ENCODE measurements at places on chromosomes 16 and 17.

DNA sequence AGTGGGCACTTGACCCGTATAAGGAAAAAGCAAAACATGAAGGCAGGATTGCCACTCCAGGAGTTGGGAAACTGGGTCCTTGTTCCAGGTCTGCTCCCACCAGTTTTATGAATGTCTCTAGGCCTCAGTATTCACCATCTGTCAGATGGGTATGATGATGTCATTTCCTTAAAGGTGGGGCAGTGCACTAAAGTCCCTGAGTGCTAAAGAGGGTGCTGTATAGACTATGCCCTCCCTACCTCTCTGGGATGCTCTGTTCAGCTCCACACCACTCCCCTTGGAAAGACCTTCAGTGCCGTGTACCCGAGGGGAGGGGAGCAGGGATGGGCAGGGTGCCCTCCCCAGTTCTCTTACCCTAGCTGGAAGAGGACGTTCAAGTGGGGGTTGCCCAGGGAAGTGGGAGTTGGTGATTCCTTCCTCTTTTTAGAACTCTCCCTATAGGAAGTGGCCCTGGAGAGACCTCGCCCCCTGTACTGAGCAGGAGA, 2.2 kb downstream of the LASP1 start:
- DNase-seq: no peak

DNA sequence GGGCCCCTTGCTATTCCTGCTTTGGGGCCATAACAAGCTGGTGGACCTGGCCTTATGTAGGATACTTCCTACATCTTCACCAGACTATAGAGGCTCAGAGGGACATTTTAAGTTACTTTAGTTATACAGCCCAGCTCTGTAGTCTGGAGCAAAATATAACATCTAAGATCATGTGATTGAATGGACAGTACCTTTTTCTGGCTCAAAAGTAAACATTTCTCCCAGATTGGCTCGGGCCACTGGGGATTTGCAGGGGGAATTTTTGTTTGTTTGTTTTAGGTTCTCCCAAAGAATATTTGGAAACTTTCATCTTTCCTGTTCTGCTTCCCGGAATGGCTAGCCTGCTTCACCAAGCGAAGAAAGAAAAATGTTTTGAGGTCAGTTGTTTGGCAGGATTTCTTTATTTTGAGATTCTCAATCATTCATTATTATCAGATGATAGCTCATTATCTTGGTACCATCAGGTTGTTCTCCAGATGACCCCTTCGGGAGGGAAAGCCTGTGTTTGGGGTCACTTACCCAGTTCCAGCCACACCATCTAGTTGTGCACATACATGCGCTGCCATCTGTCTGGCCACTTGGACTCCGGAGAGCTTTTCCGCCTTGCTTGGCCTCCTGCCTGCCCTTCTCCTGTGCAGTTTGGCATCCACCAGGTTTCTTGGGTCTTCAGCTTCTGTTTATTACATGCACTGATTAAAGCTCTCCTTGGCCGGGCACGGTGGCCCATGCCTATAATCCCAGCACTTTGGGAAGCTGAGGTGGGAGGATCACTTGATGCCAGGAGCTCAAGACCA, 17.2 kb downstream of the IQCK start:
- no peak for DNase-seq

- DNase-seq: no peak
Measured at GRCh38 chr16:31107465-31107867, 720 bp upstream of the BCKDK start.

DNA sequence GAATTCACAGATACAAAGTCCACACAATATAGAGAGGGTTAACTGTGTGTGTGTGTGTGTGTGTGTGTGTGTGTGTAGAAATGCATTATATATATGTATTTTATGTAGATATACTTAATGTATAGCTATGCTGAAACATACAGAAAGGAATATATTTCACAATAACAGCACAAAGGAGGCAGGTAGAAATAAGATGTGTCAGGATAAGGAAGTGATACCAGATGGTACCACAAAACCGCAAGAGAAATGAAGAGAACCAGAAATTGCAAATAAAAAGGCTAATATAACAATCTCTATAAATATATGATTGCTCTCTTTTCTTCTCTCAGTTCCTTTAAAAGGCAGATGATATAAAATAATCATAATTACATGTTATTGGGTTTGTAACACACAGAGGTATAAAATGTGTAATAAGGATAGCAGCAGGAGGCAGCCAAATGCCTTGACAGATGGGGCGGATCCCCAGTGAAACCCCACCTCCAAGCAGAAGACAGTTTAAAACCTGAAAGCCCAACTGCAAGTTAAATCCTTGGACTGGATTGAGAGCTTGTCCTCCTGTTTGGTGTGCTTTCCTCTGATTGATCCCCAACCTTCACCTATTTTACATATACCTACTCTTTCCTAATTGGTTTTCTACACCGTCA, 365.4 kb upstream of the C16orf82 start:
- no peak for DNase-seq

GRCh38 chr16:85521552-85522307, 91.4 kb upstream of the GSE1 start:
- DNase-seq: no peak

DNA sequence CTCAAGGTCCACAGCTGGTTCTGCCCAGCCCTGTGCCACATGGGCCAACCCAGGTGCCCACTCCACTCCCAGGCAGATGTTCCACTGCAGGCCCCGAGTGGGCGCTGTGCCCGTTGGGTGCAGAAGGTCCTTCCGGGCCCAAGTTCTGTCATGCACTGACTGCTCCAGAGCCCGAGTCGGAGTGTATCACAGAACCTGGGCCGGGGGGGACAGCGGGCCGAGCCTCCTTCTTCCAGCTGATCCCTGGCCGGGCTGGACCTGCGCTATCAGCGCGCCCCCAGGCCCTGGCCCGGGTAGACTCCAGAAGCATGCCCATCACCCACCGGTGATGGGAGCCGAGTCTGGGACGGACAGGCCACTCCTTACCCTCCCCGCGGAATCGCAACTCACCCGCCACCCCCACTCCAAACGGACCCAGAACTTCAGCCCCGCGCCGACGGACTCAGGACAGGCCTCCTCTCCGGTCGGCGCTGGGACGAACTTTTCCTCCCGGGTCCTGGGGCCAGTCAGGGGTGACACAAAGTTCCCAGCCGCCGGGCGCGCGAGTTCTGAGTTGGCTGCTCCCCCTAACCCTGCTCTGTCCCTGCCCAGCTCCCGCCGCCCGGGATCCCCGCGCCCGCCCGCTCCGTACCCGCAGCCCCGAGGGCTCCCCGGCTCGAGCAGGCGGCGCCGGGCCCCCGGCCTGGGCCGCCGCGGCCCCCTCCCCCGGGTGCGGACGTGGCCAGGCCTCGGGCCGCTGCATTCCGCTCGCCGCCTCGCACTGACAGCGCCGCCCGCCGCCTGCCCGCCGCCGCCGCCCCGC, at the start of gene COPZ2:
Gene COPZ2 (minus strand): TSS at position 762 of the 802 bp plus-strand sequence. CDS start 20 bp downstream, at position 742.
- DNase-seq: no peak

DNA sequence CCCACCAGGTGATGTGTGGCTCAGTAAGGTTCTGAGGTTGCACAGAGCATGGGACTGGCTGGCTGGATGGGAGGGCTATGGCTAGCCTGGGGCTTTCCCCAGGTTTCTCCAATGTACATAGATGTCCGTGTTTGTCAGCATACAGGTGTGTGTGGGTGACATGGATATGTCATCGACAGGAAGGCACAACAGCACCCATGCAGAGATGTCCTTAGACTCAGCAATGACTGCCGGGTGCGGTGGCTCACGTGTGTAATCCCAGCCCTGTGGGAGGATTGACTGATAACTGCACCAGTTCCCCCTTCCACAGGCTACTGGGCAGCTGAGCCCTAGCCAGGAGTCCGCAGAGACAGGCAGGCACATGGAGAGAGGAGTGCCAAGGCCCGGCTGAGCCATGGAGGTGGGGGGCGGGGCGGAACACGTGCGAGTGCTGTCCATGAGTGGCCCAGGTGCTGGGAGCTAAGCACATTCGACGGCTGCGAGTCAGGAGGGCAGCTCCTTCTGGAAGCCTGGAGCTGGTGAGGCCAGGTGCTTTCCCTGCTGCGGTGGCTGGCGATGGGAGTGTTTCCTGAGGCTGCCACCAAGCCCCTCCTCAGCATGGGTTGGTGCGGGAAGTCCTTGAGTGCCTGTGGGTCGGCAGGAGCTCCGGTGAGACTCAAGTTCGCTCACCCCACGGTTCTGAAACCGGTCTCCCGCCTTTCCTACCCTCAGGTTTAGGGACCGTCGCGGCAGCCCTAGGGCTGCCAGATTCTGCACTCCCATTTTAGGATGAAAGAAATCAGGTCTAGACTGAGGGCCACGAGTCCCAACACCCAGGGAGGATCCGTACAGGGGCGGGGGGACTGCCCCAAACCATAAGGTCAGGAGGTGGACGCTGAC, 858 bp upstream of the ASPSCR1 start:
- no peak for DNase-seq

DNA sequence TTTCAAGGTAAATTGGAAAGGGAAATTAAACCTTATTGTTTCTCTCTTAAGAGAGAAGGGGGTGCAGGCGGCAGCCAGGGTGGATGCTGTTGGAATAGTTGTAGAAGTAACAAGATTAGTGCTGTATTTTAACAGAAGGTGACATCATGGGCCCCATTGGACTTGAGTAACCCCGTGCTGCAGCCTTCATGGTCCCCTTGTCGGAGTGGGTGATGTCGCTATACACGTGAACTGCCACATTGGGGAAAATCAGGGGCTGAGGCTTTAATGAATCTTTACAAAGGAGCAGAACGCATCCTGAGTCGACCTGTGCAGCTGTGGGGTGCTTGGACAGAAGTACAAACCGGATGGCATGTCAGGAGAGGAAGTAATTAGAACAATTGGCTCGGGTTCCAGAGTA, 3.2 kb downstream of the SNX11 start:
- no peak for DNase-seq

DNA sequence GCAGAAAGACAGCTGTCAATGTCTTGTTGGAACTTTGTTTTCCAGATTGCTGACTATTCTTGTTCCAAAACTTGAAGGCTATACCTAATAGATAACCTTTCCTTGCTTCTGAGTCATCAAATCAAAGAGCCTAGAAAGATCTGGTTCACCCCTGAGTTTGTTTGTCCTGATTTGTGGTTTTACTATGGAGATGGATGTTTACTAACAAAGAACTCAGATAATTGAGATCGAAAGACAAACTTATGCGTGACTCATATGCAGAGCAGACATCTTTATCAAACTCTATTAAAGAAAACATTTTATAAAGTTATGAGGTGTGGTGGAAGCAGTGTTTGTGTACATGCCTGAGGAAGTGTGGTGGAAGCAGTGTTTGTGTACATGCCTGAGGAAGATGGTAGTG, 311.1 kb upstream of the TBX2 start:
- DNase-seq: no peak

DNA sequence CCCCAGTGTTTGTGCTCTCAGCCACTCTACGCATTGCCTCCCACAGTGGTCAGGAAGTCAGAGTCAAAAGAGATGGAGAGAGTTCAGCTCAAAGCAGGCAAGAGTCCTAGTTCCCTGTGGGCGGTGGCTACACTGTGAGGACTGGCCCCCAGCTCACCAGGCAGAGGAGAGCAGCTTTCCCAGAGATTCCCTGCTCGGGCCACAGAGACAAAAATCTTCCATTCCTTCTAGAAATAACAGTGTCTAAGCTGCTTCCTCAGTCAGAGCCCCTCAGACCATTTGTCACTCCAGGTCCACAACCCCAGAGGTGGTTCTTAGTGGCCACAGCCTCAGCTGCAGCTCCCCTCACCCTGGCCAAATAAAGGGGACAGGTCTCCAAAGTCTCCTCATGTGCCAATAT, 263.0 kb upstream of the RPL38 start:
- no peak for DNase-seq

DNA sequence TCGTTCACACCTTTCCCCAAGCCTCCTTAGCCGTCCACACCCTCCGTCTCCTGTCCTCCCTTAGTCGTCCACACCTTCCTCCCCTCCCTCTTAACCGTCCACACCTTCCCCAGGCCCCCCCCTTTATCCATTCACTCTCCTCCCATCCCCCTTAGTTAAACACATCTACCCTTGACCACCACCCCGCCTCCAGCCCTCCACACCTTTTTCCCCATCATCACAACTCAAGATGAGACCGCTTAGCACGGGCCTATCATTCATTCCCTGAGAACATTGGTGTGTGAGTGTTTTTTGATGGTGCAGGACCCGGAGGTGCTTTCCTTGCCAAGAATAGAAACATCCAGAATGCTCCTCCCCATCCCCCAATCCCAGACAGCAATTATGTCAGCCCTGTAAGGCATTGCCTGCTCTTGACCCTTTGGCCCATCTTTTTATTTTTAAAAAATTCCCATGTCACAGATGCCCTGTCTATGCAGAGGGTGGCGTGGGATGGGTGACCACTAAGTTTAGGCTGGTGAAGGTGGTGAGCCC, 1.4 kb downstream of the TENT4B start:
- DNase-seq: no peak

GRCh38 chr17:82300707-82301270, 16.6 kb downstream of the CD7 start:
- peak; percentile 46 for DNase-seq

GRCh38 chr17:58089111-58089510, 5.9 kb downstream of the DYNLL2 start:
- no peak for DNase-seq

DNA sequence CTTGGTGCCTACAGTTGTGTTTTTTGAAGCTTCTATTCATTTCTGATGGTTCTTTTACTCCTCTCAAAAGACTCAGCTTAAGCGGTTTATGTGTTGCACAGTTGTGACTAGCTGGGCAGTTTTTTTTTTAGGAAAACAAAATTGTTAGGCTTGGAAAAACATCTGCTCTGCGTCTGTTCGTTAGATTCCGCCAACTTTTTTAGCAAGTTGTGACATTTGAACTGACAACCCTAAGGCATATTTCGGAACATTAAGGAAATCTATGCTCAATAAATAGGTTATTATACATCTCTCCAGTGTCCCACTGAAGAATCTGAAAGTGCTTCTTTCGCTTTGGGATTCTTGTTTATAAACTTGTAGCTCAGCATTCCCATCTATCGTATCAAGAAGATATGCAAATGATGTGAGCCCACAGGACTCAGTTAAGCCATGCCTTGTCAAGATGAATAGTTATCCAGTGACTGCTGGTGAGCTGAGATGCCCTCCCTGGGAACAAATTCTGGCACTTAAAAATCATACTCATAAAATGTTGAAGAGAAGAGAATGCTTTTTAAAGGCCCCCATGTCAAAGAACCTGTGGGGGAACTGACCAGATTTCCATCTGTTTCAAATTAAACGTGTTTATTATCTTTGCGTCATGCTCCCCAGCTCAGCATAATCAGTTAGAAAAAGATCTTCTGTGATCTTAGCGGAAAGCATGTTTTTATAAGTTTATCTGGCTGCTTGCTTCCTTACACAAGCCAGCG, 109.0 kb upstream of the FAM20A start:
- DNase-seq: no peak

DNA sequence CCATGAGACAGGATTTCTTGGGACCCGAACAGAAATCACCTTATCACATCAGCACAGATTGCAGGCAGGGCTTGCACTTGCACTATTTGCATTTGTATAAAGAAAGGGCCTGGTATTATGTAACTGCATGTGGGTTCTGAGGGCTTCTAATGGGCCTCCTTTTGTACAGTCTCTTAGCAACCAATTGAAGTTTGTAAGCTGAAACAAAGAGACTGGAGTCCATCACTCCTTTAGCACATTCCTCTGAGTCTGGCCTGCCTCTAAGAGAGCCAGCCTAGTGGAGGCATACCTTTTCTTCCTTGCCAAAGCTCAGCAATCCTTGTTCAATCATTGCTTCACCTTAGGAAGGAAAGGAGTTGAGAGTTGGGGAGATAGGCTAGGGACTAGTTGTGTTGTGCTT, 387.1 kb downstream of the XYLT1 start:
- DNase-seq: no peak

GRCh38 chr16:54245788-54246453, 40.7 kb downstream of the IRX3 start:
- DNase-seq: no peak

- DNase-seq: no peak
Measured at GRCh38 chr16:31528523-31529107, 915 bp downstream of the AHSP start.

GRCh38 chr17:50162466-50163254, 3.1 kb upstream of the SGCA start:
- DNase-seq: no peak

All from NCI-H2171 (cell line).